Lower lobe of right lung (tissue), 2 donors: ENCODE measurements at places on chromosomes 6 and 20. TPM values are rescaled to one million over a fixed set of nuclear protein-coding genes. Genes with fewer than 3 reads are reported as not detected.

Gene MYMX
- total RNA-seq: not detected

Gene GGTLC1
- 57.2 TPM for total RNA-seq

Gene RNF144B
- 109 TPM for total RNA-seq

GRCh38 chr6:36076178-36077063 is 48.8 kb downstream of the MAPK14 start:
- H3K36me3 ChIP-seq: peaks cover 76% of the 10 kb centered on the region
- DNase-seq: no peak
- no peaks in the 10 kb centered on the region for H3K4me1 ChIP-seq
- no peak overlapping the region for H3K4me3 ChIP-seq
- H3K27me3 ChIP-seq: no peaks in the 10 kb centered on the region
